ENCODE measurements at places on chromosomes 4 and X.

GRCh38 chrX:137432609-137433008 is 133.3 kb upstream of the ZIC3 start:
- no peak for DNase-seq

GRCh38 chr4:185384930-185385331 is 10.8 kb downstream of the LRP2BP start:
- no peak for DNase-seq

GRCh38 chrX:134735015-134735414 is 76.7 kb upstream of the PLAC1 start:
- no peak for DNase-seq

GRCh38 chr4:134202166-134202956 is 772 bp upstream of the PABPC4L start:
- DNase-seq, result no peak

DNA sequence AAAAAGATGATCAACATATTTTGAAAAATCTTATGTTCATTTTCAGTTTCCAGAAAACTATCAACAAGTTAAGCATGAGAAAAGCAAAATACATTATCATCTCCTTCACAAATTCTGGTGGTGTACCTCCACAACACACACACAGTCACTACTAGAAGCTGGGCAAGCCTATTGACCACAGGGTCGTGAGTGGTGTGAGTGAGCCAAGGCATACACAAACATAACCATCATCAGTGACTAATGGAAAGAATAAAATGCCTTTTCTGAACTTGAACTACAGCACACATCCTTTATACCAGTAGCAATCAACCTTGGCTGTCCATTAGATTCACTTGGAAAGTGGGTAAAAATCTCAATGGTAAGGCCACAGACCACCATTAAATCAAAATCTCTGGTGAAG is 180.2 kb downstream of the FAM47B start:
- DNase-seq, result no peak

DNA sequence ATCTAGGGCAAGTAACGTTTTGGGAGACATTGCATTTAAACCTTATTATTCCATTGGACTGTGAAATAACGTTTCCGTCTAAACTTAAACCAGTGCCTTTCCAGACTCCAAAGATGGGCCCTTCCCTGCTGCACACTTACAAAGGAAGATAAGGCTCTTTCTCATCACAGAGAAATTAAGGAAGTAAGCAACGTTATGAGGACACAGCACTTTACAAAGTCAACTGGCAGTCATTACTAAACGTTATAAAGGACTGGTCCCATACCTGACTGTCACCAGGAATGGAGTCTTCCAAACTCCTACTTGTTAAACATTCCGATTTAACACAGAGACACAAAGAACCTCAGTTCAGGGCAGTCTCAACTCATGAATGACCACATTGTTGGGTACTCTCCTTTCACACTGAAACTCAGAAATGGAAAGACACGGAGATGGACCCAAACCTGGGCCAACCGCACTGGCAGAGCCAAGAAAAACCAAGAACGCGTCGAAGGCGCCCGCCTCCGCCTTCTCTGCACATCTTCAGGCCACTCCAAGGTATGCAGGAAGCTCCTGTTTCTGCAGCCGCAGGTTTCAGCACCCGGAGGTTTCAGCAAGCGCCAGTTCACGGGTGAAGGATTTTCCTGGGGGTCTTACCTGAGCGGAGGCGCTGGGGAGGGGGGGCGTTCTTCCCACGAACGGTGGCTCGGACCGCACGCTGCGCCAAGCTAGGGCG is 670 bp downstream of the PAPSS1 start:
- peak; percentile 7 for DNase-seq

DNA sequence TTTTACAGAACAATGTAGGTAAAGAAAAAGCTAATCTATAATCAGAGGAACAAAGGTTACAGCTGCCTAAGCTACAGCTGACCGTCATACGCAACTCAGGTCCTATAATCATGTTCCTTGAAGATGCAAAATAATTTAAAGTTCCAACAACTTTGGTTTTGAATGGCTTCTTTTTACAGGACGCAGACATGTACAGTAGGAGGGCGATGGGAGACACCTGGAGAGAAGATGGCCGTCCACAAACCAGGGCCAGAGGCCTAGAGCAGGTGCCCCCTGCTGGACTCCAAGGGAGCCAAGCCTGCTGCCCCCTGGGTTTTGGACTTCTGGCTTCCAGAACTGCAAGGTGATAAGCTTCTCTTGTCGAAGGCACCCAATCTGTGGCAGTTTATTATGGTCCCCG is 10.6 kb downstream of the HGFAC start:
- DNase-seq, result no peak

DNA sequence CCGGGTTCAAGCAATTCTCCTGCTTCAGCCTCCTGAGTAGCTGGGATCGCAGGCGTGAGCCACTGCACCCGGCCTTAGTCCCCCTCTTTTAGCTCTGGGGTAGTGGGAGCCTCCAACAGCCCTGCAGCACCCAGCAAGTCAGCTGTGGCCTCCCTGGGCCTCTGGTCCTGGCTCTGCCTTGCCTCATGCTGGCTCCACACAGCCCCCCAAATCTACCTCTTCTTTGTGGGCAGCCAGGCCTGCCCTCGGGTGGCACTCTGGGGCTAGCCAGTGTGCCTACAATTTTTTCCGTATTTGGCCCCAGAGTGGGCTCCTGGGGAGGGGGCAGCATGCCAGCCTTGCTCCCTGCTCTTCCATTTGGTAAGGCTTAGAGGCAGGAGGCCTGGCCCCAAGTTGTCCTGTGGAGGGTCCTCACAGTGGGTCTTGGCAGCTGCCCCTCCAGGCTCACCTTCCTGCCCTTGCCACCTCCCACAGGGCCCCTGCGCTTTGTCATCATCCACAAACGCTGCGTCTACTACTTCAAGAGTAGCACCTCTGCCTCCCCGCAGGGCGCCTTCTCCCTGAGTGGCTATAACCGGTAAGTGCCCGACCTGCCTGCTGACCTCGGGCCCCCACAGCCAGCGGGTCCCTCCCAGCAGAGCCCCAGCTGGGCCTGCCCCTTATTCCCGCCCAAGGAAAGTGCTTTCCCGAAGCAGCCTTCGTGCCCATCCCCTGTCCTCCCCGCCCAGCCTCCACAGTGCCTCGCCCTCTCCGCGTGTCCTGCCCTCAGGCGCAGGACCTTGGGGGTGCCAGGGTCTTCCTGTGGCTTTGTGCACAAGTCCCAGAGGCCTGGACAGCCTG is 21.0 kb upstream of the ADD1 start:
- DNase-seq, result no peak

GRCh38 chr4:36283912-36284465 is 2.6 kb downstream of the DTHD1 start:
- no peak for DNase-seq

DNA sequence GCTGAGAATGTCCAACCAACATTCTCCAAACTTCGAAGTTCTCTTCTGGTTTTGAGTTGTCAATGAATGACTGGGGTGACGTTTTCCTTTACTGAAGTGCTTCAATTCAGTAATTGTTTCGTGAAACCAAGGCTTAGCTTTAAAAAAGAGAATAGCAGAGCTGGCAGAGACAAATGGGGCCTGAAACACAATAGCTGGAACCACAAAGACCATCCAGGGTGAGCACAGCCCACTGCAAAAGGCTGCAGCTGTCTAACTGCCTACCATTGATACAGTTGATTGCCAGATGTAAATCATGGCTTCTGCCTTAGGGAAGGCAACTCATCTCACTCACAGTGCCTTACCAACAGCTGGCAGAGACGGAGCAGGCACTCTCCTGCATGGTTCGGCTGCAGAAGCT is 78.7 kb upstream of the ZNF518B start:
- no peak for DNase-seq

- no peak for DNase-seq
Measured at GRCh38 chr4:156829201-156829873, 142.3 kb downstream of the PDGFC start.

DNA sequence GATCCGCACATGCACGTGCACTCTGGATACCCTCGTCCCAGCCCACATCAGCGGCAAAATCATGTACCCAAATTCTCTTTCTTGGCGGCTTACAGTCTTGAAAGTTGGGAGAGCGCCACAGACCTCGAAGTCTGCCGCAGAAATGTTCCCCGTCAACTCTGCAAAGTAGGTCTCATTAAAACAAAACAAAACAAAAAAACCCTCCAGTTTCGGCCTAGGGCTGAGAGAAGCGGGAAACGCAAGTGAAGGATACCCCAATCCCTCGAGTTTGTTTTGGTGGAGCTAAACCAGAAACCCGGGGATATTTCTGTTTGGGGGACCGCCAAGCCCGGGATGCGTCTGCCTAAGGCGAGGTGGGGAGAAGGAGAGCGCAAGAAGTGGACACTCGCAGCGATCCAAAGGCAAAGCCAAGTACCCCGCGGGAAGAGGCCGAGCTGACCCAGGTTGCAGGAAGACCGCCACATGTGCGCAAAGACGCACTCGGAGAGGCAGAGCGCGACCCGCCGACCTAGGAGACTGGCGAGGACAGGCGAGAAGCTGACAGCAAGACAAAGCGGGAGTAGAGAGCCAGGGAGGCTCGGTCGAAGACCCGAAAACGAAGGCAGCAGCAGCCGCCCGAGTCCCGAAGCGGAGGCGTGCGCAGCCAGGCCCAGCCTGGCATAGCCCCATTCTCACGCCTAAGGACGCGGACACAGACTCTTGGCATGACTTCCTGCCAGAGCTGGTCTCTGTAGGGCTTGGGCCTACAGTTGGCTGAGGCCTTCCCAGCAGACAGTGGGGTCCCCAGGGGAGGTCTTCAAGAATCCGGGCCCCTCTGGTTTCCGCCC is 49.6 kb upstream of the BCOR start:
- DNase-seq, result no peak

- no peak for DNase-seq
Measured at GRCh38 chr4:1260418-1261106, 11.6 kb upstream of the CTBP1 start.

GRCh38 chr4:104138116-104138515 is 356.6 kb downstream of the CXXC4 start:
- no peak for DNase-seq

DNA sequence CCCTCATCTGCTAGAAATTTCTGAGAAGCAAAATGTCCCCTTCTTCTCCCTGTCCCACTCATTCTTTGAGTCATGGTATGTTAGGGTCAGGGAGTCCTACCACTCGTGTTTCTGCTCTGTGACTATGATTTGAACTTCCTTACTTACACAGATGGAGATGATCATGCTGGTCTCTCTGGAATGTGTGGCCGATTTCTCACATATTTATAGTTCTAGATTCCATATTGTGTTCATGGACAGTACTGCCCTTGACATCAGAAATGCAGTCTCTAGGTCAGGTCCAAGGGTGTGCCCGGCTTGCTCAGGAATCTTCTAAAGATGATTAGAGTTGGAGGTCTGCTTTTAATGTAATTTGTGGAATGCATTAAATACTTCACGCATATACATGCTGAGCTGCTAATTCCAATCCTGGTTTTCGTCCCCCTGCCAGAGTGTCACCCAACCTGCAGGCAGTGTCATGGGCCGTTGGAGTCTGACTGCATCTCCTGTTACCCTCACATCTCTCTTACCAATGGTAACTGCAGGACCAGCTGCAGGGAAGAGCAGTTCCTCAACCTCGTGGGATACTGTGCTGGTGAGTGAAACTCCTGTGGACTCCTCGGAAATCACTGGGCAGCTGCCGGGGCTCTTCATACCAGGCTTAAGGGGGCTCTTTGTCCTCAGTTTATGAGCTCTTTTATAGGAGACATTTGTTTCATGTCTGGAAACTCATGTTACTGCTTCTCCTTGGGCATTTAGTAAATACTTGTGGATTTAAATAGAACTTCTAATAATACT is 214.1 kb upstream of the ANXA3 start:
- no peak for DNase-seq

DNA sequence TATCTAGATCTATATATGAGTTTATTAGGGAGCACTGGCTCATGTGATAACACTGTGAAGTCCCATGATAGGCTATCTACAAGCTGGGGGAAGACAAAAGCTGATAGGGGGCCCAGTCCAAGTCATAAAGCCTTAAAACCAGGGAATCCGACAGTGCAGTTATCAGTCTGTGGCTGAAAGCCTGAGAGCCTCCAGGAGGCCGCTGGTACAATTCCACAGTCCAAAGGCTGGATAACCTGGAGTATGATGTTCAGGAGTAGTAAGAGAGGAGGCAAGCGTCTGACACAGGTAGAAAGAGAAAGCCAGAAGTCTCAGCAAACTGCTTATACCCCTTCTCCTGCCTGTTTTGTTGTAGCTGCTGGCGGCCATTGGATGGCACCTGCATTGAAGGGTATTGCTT is 177.6 kb upstream of the SPRY1 start:
- no peak for DNase-seq

- DNase-seq, result no peak
Measured at GRCh38 chr4:152479428-152480026, 56.4 kb downstream of the FBXW7 start.

DNA sequence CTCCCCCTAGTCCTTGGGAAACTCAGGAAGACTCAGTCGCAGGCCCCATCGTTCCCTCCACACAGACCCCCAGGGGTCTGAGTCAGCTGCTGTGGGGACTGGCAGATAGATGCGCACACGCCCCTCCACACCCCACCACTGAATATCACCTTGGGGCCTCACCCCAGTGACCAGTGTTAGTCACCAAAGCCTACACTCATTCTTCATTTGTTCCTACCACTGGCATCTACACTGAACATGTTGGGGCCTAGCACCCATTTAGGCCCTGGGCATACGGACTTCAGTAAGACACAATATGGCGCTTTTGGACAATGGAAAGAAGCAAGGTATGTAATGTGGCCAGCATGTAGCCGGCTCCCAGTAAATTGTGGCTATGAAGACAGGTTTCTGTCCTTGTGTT is 154.1 kb upstream of the PJA1 start:
- no peak for DNase-seq

GRCh38 chr4:122832732-122833131 is 6.1 kb downstream of the FGF2 start:
- DNase-seq, result no peak

- no peak for DNase-seq
Measured at GRCh38 chrX:1124531-1124930, 87.9 kb downstream of the CRLF2 start.

DNA sequence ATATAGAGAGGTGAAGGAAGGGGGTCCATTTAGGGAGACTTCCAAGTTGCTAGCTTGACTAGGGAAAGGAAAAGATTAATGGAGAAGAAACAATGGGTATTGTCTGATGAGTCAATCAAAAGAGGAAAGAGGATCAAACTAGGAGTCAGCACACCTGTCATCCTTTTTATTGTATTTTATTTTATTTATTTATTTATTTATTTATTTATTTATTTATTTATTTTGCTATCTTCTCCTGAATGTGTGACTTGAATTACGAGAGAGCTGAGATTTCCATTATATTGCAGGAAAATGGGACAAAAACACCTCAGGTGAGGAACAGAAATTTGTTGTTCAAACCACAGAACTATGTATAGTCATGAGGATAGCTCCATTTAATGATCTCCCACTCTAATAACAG is 58.9 kb downstream of the NUDT11 start:
- no peak for DNase-seq

- no peak for DNase-seq
Measured at GRCh38 chr4:743463-744211, 38.0 kb downstream of the PCGF3 start.

- DNase-seq, result no peak
Measured at GRCh38 chr4:97360733-97361132, 782.5 kb downstream of the STPG2 start.

DNA sequence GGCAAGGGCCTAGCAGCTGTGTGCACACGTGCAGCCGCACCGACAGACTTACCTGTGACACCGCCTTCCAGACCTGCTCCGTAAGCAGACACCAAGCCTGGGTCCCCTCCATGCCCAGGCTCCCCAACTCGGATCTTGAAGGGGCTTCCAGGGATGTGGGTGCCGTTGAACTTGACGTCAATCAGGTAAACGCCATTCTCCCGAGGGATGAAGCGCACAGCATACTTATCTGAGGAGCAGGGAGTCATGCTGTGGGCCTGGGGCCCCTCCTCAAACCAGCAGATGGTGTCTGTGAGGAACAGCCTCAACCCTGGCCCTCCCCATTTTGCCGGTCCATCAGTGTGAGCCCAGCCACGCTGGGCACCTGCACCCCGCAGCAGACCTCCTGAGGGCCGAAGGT is 24.5 kb downstream of the FLNA start:
- no peak for DNase-seq
